Stimulated activated CD8-positive, alpha-beta memory T cell treated with anti-CD3 and anti-CD28 coated beads, Interleukin-4, amount 100 ng/mL, for 4 hours (primary cell): ENCODE measurements at places on chromosomes 2 and 18.

GRCh38 chr2:109507217-109507616, 106.5 kb downstream of the SEPTIN10 start:
- no peak for DNase-seq

DNA sequence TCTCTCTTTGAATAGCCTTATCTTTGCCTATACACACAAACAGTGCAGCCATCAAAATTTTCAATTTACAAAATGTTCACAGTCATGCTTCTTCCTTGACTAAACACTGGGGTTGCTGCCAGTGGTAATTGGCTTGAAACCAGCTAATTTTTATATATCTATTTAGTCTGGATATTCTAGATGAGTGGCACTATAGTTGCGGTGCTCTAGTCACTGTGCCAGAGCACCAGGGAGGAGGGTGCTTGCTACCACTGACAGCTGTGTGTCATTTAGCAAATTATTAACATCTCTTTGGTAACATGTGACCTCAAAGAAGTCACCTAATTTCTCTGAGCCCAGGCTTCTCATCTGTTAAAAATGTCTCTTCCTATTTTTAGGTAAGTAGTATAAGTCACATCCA, 130.4 kb downstream of the MEIS1 start:
- no peak for DNase-seq

GRCh38 chr2:144254342-144255235, 265.3 kb downstream of the ZEB2 start:
- no peak for DNase-seq

DNA sequence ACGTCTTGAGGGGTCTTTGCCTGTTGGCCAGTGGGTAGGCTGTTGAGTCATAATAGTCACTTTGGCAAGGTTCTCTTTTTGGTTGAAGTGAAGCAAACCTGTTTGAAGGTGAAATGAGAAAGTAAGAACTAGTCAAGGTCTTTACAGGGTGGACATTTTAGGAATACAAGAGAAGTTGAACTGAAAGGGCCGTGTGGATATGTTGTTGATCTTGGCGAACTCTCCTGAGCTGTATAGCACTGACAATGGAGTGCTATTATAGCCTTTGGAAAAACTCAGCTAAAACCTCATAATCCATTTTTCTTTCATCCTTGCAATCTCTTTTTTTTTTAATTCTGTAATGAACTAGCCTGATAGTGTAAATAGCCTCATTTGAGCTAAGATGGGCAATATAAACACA, 248.1 kb downstream of the MEIS1 start:
- no peak for DNase-seq

DNA sequence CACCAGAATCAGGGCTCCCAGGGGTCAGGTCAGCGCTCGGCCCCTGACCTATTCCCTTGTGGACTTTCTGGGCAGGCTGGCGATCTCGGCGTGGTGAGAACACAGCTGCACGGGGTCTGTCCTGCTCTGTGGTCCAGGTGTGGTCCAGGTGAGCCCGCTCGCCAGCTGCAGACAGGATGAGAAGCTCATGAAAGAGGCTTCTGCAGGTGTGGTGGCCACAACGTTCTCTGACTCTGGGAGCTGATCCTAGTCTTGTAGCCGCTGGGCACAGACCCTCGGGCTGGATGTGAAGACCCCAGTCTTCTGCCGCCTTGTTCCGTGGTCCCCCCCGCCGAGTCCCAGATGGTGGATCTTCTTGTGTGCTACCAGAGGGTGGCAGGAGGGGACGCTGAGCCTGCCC, 129.7 kb downstream of the RTP5 start:
- no peak for DNase-seq

DNA sequence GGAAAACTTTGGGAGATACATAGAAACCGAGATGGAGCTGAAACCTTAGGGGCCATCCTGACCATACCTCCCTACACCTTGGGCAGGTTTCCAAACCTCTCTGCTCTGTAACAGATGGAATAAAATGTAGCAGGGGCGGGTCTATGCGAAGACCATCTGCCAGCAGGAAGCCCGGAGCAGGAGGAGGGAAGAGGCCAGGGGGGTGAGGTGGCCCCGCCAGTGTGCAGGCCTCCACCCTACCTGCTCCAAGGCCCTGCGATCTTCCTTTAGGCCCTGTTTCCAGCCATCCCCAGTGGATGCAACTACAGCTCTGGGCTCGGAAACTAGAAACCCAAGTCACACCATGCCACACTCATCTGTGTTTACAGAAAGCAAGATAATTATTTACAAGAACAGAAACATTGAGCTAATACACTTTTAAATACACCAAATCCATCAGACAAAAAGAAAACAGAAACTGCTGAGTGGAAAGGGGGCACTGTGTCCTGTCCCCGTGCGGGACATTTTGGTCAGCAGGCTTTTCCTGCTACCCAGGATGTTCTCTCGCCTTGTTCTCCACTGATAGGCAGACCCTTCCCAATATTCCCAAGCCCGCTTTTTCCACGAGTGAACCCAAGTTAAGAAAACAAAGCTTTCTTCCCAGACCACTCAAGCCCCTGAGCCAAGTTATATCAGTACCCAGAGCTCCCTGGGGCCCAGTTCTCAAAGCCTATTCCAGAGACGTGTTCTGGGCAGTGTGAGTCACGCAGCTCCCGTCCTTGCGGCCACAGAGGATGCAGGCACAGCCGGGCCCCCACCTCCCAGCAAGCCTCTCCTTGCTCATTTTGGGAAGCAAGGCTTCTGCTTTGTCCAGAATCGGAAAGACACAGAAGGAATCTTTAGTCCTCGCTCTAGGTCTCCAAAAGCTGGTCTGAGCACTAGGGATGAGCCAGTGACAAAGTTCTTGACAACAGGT, 17.3 kb downstream of the CIB4 start:
- no peak for DNase-seq
